ENCODE measurements at places on chromosomes 13 and 19. TPM values are rescaled to one million over a fixed set of nuclear protein-coding genes. Genes with fewer than 3 reads are reported as not detected.

TNNT1 gene
- total RNA-seq: 0.72 TPM

CBARP gene
- not detected for total RNA-seq

- no peak for DNase-seq
These were observed 7.9 kb upstream of the PDE4A start for GRCh38 chr19:10412257-10412977.

ZNF491 gene
- total RNA-seq: 3.1 TPM

- DNase-seq: no peak
These were observed 14.0 kb downstream of the LRRC4B start for GRCh38 chr19:50554212-50554611.

DNA sequence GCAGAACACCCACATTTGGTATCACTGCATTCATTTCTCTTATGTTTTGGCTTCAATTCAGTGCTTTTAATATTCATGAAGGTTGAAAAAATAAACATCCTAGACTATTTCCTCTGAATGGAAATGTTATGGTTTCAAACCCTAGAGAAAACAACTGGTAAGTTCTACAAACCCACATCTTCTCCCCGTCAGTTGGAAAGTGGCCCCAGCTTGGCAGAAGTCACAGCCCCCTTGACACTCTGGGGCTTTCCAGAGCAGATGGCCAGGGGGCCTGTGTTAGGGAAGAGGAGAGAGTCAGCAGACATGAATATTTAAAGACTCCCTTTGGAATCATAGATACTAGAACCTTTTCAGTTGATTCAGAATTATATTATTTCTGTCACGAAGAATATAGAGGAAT lies 123.9 kb downstream of the SHISA2 start:
- no peak for DNase-seq

GRCh38 chr13:65631078-65631477 lies 1599.1 kb downstream of the PCDH9 start:
- DNase-seq: no peak

GRCh38 chr13:103100830-103101229 lies 34.6 kb upstream of the SLC10A2 start:
- peak; percentile 85 for DNase-seq

- DNase-seq: no peak
These were observed 97.5 kb downstream of the RAB20 start for GRCh38 chr13:110463871-110464510.

NBEA gene
- 37.1 TPM for total RNA-seq

- DNase-seq: no peak
These were observed 12.8 kb upstream of the WASF3 start for GRCh38 chr13:26544707-26545106.

SPACA4 gene
- total RNA-seq: not detected

- DNase-seq: no peak
These were observed 535.8 kb downstream of the KCTD12 start for GRCh38 chr13:76350399-76350798.

DNA sequence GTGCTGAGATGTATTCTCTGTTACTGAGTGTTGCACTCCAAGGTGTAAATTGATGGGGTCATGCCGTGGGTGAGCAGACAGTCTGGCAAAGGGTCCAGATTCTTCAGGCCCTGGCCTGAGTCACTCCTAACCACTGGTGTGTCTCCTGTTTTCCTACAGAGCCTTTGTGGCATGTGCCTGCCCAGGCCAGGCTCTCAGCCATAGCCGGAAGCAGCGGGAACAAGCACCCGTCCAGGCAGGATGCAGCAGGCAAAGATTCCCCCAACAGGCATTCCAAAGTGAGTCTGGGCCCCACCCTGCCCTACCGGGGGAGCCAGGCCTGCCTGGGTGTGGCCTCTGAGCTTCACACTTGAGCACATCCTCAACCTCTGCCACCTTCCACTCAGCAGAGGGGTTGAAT lies 61.9 kb downstream of the DPF1 start:
- no peak for DNase-seq

DNA sequence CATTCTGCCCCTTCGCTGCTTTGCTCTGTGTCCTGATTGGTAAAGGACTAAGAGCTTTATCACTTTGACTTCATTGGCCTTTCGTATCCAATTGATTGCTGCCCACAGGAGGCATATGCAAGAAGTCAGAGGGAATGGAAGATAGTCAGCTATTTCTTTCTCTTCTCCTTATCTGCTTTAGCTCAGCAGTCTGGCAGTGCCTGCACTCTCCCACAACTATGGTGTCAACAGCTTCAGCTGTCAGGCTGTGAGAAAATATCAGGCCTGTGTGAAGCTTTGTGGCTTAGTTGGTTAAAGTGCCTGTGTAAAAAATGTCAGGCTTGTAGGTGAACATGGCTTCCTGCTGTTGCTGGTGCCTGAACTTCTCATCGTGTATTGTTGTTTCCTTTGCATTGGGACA lies 243.0 kb downstream of the PCDH17 start:
- no peak for DNase-seq

DNA sequence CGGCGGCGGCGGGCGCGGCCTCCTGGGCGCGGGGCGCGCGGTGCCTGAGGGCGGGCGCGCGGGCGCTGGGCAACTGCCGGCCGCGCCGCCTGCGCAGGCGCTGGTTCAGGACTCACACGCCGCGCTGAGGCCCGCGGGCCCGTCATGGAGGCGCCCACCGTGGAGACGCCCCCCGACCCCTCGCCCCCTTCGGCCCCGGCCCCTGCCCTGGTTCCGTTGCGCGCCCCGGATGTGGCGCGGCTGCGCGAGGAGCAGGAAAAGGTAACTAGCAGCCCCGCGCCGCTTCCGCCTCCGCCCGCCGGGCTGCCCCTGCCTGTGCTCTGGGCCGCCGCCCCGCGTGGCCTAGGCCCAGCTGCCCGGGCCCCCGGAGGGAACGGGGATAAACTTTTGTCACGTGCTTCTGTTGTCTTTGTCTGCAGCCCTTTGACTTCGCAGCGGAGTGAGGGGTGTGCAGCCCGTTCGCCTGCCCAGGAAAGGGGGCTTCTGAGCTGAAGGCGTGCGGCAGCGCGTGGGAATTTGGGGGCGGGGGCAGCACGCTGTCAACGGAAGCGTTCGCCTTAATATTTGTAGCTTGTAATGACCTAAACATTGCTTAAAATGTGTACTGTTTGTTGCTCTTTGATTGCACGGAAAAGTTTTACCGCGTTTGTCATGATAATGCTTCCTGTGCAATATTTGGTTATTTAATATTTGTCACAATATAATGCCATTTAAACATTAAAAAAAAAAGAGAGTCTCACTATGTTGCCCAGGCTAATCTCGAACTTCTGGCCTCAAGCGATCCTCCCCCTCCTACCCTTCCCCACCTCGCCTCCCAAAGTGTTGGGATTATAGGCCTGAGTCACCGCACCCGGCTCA lies 594 bp downstream of the URI1 start:
- DNase-seq: peak; percentile 57

GRCh38 chr13:77285098-77285497 lies 41.8 kb downstream of the MYCBP2 start:
- DNase-seq: no peak

DNA sequence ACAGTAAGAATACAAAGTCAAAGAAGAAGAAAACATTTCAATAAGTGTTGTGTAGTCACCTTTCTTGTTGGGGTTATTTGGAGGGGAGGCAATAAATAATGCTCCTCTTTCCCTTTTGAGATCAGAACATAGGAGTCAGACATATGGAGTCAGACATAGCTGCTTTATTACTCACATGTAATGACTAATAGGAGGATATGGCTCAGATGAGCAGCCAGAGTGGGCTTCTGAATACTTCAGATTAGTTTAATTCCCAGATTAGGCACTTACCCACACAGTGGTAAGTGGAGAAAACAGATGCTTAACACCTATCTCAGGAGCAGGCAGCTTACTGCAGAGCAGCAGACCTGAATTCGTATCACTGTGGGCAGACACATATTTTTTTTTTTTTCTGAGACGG lies 31.7 kb upstream of the C1QTNF9B start:
- peak; percentile 64 for DNase-seq

GPR180 gene
- total RNA-seq: 13.2 TPM

DNA sequence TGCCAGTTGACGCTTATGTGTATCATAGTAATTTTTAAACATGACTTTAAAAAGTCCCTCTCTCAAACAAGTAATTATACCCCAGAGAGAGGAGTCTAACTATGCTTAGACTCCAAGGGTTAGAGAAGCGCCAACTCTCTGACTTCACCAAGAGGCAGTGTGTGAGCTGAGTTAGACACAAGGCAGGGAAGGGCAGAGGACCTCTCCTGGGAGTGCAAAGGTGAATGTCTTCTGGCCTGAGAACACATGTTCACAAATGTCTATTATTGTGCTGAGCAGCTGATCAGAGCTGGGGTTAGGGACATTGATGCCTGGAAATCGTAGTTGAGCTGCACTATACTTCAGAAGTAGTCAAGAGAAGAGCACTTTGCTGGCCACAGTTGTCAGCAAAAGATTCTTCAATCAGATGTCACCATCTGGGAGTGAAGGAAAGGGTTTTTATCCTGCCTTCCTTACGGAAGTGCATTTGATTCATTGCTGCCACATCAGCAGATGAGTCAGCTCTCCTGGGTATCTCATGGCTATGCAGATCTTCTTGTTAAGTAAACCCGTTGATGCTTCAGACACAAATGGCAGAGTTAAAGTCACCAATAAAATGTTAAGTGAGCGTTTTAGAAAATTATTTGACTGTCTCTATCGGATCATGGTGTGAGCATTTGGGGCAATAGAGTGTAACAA lies 283.2 kb upstream of the ARGLU1 start:
- DNase-seq: no peak

- peak; percentile 3 for DNase-seq
These were observed 909.5 kb upstream of the GPC6 start for GRCh38 chr13:92317066-92317465.

- DNase-seq: no peak
These were observed 24.2 kb downstream of the CERS4 start for GRCh38 chr19:8233370-8233769.

- peak; percentile 53 for DNase-seq
These were observed 396 bp downstream of the RTN2 start for GRCh38 chr19:45496349-45496953.

ELAVL3 gene
- total RNA-seq: 1.2 TPM

TTC9B gene
- total RNA-seq: not detected

- no peak for DNase-seq
These were observed 62.9 kb downstream of the RASA3 start for GRCh38 chr13:114069376-114070097.

DNA sequence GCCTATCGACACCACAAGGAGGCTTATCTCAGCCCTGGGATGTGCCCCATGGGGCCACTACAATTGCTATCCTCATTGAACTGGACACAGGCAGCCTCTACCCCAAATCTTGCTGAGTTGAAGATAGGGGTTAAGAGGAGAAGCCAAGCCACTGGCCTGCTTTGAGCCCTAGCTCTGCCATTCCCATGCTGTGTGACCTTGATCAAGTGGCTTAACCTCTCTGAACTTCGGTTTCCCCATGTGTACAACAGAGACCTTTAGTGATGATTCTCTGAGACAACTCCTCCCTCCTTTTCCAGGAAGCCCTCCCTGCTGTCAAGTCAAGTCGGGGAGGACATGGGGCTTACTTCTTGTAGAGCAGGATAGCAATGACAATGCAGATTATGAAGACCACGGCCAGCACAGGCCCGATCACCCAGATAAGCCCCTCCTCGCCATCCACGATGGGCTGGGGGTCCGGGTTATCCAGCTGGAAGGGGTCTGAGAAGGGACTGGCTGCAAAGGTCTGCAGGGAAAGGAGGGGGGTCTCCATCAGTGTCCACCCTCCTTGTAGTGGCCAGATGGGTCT lies 121.6 kb downstream of the PTPRS start:
- no peak for DNase-seq

GRCh38 chr13:39415008-39415802 lies 187.8 kb downstream of the LHFPL6 start:
- DNase-seq: peak; percentile 94

DNA sequence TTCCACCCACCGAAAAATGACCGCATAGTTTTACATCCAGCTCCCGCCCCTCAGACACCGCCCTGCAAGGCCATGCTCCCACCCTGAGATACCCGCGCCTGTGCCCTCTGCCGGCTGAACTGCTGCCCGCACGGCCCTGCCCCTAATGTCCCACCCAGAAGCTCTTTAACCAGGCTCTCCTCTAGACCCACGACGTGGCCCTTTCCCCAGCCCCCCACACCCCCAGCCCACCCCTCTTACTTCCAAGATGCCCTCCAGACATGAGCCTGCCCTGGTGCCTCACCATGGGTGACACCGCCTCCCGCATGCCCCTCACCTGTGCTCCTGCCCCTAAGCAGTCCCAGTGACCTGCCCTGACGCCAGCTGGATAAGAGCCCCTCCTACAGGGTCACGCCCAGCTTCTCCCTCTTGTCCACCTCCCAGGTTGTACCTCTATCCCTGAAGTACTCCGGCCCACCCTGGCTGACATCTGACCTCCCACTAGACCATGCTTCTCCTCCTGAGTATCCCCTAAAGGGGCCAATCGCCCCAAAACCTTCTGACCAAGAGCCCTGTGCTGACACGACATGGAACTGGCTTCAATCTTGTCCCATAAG lies 51.2 kb downstream of the COLGALT1 start:
- DNase-seq: no peak

CCDC70 gene
- 2.2 TPM for total RNA-seq
